ENCODE measurements at places on chromosomes 13 and 19.

DNA sequence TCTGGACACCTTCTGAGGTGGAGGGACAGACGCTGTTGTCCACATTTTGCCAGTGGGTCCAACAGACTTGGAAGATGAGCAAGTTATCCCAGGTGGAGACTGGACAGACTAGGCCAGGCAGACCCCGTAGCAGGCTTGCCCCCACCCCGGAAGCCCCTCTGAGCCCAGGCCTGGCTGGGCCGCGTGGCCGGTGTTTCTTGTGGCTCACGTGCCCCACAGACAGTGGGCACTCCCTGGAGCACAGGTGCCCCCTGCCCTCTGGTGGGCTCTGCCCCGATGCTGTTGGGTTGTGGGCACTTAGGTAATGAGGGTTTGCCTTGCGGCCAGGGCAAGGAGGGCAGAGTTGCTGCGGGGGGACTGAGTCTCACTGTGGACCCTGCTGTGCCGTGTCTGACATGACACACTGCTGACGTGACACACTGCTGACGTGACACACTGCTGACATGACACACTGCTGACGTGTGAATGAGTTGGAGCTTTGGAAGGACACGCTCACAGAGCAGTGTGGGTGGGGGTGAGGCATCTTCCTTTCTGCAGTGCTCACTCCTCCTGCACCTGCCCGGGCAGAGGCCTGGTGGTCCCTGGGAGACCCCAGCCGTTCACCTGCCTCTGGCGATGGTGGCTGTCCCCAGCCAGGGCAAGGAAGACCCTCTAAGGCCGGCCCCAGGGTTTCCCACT lies 25.1 kb downstream of the DOT1L start:
- no peak for DNase-seq

DNA sequence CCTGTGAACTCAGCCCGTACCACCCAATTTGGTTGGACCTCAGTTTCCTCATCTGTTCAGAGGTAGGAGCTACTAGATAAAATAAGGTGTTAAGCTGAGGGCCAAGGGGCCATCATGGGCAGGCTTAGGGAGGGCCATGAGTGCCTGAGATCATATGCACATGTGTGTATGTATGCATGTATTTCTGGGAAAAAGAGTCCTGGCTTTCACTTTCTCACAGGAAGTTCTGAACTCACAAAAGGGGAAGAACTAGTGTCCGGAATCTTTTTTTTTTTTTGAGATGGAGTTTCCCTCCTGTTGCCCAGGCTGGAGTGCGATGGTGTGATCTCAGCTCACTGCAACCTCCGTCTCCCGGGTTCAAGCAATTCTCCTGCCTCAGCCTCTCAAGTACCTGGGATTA lies 18.9 kb downstream of the TGFB1 start:
- DNase-seq = no peak

- DNase-seq = no peak
These were observed 9.5 kb upstream of the ZNF541 start for GRCh38 chr19:47582320-47582909.

GRCh38 chr13:95707442-95708390 lies 30.8 kb downstream of the DNAJC3 start:
- no peak for DNase-seq

GRCh38 chr13:26605845-26606244 lies 48.4 kb downstream of the WASF3 start:
- DNase-seq = no peak

DNA sequence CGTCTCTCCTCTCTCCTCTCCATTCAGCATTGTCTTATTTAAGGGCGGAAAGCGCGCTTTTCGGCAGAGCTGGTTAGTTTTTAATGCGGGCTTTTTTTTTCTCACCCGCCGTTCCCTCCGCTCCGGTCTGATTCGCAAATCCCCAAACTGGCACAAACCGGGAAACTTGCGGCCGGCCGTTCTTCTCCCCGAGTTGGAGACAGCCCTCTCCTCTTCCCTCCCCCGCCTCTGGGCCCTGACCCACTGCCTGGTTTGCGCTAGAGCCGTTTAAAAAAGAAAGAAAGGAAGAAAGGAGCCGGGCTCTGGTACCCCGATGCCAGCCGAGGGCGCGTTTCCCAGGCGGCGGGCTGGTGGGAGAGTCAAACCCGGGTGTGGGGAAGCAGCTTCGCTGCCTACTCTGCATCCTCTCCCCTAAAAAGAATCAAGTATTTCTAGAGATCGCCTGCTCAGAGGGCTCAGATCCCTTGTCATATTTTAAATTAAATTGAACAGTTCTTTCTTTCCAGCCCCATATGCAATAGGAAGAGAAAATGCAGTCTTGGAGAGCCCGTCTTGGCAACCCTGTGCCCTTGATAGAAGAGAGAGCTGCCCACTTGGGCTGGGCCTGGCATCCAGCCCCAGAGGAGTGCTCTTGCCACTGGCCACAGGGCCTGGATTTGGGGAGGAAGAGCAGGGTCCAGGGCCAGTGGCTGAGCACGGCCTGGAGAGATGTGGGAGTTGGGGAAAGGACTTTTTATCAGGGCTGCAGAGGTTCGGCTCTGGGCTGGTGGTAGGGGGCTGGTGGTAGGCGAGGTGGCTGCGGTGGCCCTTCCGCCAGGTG lies 19.0 kb downstream of the NFIX start:
- DNase-seq = no peak

DNA sequence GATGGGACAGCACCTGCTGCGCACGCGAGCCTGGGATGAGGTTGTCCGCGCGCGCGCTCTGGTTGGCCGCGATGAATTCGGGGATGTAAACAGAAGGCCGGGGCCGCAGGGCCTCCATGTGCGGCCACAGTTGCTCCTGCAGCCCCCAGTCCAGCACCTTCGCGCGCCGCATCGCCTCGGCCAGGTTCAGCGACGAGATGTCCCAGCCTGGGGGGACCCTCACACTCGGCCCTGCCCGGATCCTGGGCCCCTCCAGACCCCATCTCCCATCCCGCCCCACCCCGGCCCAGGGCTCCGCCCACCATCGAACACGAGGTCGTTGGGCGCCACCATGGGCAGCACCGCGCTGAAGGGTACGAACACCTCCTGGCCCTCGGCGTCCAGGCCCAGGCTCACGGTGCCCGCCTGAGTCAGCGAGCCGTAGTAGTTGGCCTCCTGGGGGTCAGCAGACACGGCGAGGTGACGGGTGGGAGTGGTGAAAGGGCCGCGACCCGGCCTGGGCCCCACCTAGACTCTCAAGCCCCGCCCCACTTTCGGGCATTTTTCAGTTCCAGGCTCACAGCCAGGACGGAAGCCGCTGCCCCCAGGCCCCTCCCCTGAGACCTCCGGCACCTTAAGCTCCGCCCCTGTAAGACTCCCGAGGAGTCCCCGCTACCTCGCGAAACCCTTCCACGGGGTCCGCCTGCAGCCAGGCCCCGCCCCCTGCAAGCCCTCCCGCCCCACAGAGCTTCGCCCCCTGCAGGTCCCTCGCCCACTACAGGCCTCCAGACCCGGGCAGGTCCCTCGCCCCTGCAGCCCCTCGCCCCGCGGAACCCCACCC lies 1.1 kb downstream of the ISYNA1 start:
- no peak for DNase-seq

DNA sequence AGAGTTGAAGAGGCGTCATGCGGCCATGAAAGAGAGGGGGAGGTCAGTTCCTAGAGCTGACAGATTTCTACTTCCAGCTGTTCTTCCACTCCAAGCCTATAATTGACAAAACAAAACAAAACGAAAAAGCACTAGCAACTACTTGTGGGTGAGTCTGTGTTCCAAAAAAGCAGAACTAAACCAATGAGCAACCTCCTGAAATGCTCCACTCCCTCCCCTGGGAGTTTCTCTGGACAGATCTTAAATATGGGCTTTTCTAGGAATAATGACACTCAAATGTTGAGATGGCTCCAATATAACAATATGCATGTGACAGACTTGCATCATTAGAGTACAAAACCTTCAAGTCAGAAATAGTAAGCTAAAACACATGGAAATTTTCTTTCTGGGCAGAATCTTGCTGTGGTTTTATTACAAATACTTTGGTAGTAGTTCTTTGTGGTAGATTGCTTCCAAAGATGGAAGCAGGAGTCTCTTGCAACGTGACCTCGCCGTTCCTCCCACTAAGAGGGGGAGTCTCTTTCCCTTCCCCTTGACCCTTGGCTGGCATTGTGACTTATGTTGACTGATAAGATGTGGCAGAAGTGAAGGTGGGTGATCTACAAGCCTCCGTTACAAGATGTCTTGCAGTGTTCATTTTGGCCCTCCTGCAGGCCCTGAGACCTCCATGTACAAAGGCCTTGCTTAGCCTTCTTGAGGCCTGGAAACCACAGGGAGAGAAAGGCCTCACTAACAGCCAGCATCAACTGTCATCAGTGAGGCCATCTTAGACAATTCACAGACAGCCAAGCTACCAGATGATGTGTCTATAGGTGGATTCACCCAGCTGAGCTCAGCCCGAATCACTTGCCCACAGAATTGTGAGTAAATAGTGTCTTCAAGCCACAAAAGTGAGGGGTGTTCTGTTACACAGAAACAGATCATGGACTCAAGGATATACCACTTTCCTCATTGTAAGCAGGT lies 173.1 kb upstream of the RFC3 start:
- DNase-seq = no peak

GRCh38 chr13:103315711-103316110 lies 249.5 kb upstream of the SLC10A2 start:
- DNase-seq = no peak

- DNase-seq = no peak
These were observed 36.1 kb upstream of the KLF2 start for GRCh38 chr19:16288544-16288943.

DNA sequence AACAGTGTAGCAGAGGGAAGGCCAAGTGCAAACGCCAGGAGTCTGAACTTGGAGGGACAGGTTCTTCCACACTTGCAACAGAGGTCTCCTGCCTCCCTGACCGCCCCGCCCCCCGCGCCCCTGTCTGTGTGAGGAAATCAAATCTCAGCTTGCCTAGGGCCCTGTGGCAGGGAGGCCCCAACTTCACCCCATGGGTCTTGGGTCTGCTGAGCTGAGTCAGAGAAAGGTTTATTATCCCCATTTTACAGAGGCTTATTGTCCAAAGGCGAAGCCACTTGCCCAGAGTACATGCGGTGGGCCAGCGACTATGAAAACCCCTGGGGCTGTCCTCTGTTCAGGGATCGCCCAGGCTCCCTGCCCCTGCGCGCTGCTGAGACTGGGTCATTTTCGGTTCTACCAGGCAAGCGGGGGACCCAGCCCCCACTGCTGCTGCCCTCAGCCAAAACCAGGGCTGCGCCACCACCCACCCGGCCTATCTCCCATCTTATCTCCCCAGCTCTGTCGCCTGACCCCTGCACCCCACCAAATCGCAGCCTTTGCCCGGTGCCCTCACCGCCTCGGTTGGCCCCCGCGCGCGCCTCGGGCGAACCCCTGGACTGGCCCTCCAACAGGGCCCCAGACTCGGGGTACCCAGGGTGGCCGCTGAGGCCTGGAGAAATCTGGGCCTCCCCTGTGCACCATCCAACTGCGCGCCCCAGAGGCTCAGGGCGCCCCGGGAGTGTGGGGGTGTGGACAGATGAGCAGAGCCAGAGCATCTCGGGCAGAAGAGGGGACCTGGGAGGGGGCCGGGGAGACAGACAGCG lies 850 bp upstream of the CERS4 start:
- no peak for DNase-seq

DNA sequence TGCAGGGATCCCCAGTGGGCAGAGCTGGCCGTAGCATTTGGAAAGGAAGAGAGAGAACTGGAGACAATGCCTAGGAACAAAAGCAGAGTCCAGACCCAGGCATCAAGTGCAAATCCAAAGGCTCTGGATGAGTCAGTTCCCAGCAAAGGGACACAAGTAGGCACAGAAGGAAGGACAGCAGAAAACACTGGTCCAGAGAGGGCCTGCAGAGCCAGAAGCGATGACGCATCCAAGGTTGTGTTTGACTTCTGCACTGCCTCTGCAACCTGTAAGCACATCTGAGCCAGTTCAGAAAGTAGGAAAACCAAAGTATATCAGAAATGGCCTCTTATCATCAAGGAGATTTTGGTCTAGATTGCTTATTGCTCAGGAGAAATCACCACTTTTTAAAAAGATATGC lies 604.5 kb downstream of the FGF9 start:
- DNase-seq = no peak

- no peak for DNase-seq
These were observed 15.7 kb downstream of the GARRE1 start for GRCh38 chr19:34269968-34270621.

GRCh38 chr13:58919551-58919950 lies 1244.2 kb downstream of the DIAPH3 start:
- no peak for DNase-seq

DNA sequence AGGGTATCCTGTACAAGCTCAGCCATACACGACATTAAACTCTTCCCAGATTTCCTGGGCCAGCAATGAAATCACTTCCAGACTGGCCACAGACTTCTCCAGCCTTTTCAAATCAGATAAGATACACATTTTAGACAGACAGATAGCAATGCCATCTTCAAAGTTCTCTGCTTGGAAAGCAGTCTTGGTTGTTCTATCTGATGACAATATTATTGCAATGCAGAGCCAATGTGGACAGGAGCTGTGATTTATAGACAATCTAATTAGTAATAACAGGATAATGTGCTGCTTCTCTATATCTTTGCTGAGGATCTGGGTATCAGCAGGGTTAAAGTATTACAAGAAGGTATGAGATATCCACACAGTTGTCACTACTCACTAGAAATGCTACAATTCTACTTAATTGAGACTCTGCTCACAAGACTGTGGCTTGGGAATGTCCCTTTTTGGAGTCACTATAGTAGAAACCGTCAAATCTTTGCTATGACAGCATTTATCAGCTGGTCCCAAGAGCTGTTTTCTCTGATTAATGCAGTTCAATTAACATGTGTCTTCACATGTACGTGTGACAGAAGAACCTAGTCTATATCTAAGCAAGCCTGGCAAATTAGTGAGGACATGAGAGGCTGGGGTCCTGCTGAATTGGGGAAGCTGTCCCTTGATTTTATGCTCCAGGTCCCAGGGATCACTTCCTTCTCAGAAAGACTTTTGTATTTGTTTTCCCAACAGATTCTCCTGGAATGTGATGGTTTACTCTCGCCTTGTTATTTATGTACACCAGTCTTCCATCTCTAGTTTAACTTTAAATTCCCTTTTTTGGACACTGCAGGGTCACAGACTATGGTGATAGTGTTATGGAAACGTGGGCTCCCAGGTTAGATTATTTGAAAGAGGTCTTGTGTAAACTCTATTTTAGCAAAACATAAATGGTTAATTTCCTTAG lies 68.8 kb downstream of the COL4A1 start:
- DNase-seq = no peak

- DNase-seq = no peak
These were observed 211.8 kb downstream of the RBM26 start for GRCh38 chr13:79194272-79194671.

DNA sequence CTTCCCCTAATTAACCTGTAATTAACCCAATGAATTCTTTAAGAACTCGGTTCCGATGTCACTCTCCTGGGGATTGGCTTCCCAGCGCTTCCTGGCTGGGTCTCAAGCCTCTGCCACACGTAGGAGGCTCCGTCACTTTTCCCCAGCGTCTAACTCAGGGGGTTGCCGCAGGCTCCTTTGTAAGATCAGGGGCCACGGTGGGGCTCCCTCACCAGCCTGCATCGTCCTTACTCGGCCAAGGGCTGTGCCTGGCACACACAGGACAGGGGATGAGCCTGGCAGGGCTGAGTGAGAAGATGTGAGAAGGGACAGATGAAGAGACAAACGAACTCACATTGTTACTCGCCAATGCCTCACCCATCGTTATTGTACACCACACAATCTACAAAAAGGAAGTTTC lies 20.9 kb upstream of the ATP11A start:
- DNase-seq = no peak

- DNase-seq = no peak
These were observed 16.3 kb downstream of the LEUTX start for GRCh38 chr19:39795001-39795400.

All from suprapubic skin (tissue), 4 donors.